ENCODE measurements at places on chromosomes 12 and 14.

DNA sequence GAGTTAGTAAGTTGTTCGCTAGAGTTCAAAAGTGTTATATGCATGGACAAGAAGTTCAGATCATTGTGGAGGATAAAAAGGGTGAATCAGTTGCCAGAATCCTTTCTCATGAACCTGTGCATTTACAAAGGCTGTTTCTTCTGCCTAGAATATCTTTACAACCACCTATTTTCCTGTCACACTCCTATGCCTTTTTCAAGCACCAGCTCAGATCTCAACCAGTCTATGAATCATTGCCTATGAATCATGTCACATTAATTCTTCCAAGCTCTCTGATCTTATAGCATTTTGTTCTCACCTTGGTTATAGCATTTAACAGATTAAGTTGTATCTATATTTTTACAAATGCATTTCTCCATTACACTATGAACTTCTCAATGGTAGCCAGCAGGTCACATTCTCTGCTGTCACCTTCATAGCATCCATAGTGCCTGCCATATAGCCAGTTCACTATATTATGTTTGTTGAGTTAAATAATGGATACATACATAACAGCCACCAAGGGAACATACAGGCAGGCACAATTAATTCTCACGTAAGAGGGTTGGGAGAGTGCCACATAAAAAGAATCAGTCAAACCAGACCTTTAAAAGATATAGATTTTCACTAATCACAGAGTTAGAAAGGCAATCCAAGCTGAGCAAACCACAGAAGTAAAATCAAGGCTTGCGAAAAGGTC lies 573.0 kb downstream of the FOXG1 start:
- DNase-seq, result no peak

DNA sequence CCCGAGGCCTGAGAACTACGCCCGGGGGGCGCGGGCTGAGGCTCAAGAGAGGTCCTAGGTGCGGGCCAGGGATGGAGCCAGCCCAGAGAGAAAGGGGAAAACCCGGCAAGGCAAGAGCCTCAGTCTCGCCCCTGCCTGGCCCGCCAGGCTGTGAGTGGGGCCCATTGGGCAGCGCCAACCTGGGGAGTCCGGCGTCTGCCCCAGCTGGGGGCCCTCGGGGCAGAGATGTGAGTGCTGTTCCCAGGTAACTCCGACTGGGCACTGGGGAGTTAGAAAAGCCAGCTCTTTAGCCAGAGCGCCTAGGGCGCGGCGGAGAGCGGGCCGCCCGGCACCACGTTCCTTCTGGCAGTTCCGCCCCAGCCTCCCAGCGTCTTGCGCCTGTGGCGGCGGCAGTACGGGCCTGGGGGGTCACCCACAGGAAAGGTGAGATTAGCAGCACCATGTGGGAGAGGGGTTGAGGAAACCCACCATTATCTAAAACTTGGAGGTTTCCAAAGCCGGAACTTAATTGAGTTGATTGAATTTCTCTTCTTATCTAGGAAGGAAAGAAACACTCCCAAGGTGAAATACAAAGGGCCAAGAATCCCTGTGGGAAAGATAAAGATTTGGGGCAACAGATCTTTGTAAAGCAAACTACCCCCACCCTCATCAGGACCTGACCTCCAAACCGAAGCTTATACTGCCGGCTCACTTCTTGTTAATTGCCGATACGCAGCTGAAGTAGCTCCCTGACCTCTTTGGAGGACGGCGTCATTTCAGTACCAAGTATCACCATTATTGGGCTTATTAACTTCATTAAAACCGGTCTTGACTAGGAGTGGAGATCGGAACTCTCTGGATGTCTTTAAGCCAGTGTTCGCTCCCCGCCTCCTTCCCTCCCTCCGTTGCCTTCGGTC lies 11.6 kb downstream of the OTX2 start:
- no peak for DNase-seq

DNA sequence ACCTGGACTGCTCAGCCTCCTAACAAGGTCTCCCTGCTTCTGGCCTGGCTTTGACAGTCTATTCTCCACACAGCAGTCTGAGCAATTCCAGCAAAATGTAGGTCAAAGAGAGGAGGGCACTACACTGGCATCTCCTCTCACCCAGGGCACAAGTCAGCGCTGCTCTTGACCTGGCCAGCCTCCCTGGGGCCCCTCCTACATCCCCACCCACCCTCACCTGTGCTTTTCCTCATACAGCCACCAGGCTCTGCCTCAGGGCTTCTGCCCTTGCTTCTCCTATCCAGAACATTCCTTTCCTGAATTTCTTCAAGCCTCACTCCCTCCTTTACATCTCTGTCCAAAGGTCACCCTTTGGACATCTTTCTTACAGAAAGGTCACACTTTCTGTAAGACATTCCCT lies 33.7 kb downstream of the GALNT4 start:
- no peak for DNase-seq

GRCh38 chr12:65168681-65169319 lies 583 bp upstream of the LEMD3 start:
- no peak for DNase-seq

- DNase-seq, result no peak
These were observed 63.6 kb upstream of the SRSF5 start for GRCh38 chr14:69703047-69704039.

DNA sequence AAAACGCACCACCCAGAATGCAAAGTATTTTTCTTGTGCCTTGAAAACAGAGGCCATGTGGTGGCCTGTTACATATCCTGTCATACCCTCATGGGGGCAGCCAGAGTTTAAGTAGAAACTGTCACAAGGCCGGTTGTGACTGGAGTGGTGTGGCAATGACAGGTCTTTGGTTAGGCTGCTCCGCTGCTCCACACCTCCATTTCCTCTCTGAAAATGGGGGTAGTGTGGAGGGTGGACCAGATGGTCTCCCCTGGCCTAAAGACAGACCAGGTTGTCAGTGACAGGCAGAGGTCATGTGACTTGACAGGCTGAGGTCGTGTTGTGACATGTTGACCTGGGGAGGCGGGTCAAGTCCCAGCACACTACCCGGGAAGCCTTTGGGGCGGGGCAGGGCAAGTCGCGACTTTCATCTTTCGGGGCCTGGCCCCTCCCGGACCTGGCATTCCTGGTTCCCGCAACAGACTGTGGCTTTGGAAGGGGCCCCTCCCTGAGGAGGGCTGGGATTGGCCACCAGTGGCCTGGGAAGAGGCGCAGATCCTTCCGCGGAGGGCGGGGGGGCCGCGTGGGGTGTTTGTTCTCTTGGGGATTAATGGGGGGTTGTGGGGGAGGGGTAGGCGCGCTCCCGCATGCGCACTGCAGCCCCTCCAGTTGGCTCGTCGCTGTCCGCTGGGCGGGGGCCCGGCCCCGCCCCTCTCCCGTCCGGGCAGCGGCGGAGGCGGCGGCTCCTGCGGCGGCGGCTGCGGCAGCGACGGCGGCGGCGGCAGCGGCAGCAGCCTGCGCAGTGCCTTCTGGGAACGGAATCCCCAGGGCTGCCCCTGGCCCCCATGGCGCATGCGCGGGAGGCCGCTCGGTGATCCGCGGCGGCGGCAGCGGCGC lies at the start of gene MBD6:
Gene MBD6 (plus strand): TSS at position 814 of the 876 bp plus-strand sequence. CDS start 1,480 bp downstream, outside the sequence.
- DNase-seq, result peak; percentile 87

DNA sequence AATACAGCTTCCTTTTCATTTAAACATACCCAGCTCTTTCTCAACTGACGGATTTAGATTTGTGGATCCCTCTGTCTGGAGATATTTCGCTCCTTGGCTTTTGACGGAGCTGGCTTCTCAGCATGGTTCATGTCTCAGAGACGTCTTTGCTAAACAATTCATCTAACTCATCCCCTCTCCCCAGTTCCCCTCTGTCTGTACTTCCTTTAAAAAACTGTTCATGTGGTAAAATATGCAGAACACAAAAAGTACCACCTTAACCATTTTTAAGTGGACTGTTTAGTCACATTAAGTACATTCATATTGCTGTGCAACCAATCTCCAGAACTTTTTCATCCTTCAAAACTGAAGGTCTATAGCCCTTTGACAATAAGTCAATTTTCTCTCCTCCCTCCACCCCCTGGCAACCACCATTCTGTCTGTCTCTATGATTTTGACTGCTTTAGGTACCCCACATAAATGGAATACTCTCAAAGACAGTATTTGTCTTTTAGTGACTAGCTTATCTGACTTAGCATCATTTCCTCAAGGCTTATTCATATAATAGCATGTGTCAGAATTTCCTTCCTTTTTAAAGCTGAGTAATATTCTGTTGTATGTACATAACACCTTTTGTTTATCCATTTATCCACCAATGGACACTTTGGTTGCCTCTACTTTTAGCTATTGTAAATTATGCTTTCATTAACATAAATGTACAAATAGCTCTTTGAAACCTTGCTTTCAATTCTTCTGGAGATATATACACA lies 399.8 kb upstream of the SOX5 start:
- no peak for DNase-seq

Data from D721Med (cell line).